Mesothelial cell of epicardium (in vitro differentiated cells): ENCODE measurements at places on chromosomes 2 and 18. TPM values are rescaled to one million over a fixed set of nuclear protein-coding genes. Genes with fewer than 3 reads are reported as not detected.

Gene EPB41L3
- total RNA-seq, result 59.9 to 61.9 TPM (median 60.6 TPM) in 3 replicates

Gene OR6B2
- total RNA-seq, result not detected in 3 replicates

Gene PLCD4
- total RNA-seq, result 1.0 to 1.5 TPM (median 1.3 TPM) in 3 replicates

Gene ABI2
- 118 to 131 TPM (median 121 TPM) in 3 replicates for total RNA-seq

Gene STAT4
- total RNA-seq, result 1.9 to 2.9 TPM (median 2.4 TPM) in 3 replicates

Gene CHPF
- 78.1 to 81.0 TPM (median 78.5 TPM) in 3 replicates for total RNA-seq

Gene TMEM163
- 0.29 to 0.47 TPM in 2 of 3 replicates, not detected in the other for total RNA-seq

- peaks cover 35% of the 10 kb centered on the region for H3K4me1 ChIP-seq
- no peak overlapping the region for H3K4me3 ChIP-seq
- no peaks in the 10 kb centered on the region for H3K27me3 ChIP-seq
- no peaks in the 10 kb centered on the region for H3K36me3 ChIP-seq
Measured at GRCh38 chr2:101732199-101732598, 34.7 kb downstream of the MAP4K4 start.

- no peak overlapping the region for H3K4me3 ChIP-seq
- no peaks in the 10 kb centered on the region for H3K36me3 ChIP-seq
Measured at GRCh38 chr2:163658556-163658955, 77.3 kb downstream of the FIGN start.

DNA sequence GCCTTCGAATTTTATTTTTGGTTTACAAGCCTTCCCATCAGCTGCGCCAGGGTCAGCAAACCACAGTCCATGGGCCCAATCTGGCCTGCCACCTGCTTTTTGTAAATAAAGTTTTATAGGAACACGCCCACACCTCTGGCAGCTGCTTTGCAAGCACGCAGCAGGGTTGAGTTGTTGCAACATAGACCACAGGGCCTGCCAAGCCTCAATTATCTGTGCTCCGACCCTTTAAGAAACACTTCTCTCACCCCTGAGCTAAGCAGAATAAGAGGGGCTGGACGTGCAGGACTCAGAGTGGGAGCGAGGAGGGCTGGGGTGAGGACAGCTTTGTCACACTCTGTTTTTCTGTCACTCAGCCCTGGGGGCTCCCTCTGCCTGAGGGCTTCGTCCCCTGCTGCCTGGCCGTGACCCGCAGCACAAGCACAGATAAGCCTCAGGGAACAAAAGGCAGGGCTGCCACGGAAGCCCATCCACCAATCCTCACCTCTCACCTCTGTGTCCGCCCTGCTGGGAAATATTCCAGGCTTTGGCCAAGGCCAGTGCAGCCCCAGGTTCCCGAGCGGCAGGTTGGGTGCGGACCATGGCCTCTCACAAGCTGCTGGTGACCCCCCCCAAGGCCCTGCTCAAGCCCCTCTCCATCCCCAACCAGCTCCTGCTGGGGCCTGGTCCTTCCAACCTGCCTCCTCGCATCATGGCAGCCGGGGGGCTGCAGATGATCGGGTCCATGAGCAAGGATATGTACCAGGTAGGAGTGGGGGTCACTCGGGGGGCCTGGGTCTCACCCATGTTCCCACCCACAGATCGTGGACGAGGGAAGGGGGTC lies at the start of gene AGXT:
Gene AGXT, plus strand, starts transcription at position 539 of the 823 bp plus-strand sequence. Its CDS starts 42 bp downstream, at position 581.
- DNase-seq, result no peak
- H3K27me3 ChIP-seq, result peaks cover 16% of the 10 kb centered on the region
- no peaks in the 10 kb centered on the region for H3K36me3 ChIP-seq
- no peaks in the 10 kb centered on the region for H3K4me1 ChIP-seq

- no peak overlapping the region for H3K4me3 ChIP-seq
- no peak overlapping the region for H3K27ac ChIP-seq
- no peaks in the 10 kb centered on the region for H3K36me3 ChIP-seq
Measured at GRCh38 chr2:19750136-19750535, 151.6 kb downstream of the TTC32 start.

- no peak overlapping the region for H3K4me3 ChIP-seq
- peaks cover 2% of the 10 kb centered on the region for H3K27me3 ChIP-seq
- no peak for DNase-seq
- H3K4me1 ChIP-seq, result peaks cover 12% of the 10 kb centered on the region
- no peak overlapping the region for H3K27ac ChIP-seq
- H3K36me3 ChIP-seq, result no peaks in the 10 kb centered on the region
Measured at GRCh38 chr2:109339519-109339966, 210.5 kb downstream of the SH3RF3 start.

- H3K36me3 ChIP-seq, result peaks cover 7% of the 10 kb centered on the region
- H3K4me1 ChIP-seq, result peaks cover 14% of the 10 kb centered on the region
- H3K27me3 ChIP-seq, result no peaks in the 10 kb centered on the region
- no peak overlapping the region for H3K4me3 ChIP-seq
- H3K27ac ChIP-seq, result no peak overlapping the region
Measured at GRCh38 chr2:158412206-158412605, 44.3 kb downstream of the CCDC148 start.

- peaks cover 61% of the 10 kb centered on the region for H3K4me1 ChIP-seq
- DNase-seq, result no peak
- peaks cover 10% of the 10 kb centered on the region for H3K27me3 ChIP-seq
- H3K27ac ChIP-seq, result no peak overlapping the region
- H3K4me3 ChIP-seq, result no peak overlapping the region
Measured at GRCh38 chr2:37872192-37872750, 52.8 kb upstream of the RMDN2 start.

DNA sequence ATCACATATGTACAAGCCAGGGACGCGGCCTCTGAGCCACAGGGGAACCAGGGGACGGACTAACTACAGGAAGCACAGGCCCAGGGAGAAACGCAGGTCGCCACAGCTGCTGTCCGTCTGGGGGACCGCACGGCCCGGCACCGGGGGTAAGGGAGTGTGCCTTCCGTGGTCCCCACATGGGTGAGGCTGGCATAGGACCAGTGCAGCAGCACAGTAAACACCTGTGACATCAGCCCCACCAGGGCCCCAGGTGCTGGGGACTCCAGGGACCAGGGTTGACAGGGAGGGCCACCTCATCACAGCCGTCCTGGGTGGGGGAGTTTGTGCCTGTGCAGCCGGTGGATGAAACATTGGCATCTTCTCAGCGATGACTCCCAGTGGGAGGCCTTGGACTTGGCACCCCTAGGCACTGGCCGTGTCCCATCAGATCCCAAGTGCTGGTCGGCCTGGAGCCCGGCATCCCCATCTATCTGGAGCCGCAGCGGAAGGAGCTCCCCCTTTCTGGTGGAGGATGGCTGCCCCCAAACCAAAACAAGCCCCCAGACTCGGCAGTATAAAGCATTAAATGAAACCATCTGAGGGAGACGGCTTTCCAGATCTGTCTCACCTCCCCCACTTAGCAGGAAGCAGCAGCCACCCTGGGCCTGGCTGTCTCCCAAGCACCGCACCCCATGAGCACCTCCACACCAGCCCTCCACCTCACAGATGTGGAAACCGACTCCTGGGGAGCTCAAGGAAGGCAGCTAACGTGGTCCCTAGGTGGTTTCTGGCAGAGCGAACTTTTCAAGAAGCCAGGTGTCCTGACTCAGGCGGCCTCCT lies 22.5 kb downstream of the AQP12A start:
- no peaks in the 10 kb centered on the region for H3K27me3 ChIP-seq
- no peak overlapping the region for H3K4me3 ChIP-seq
- no peak for DNase-seq
- H3K36me3 ChIP-seq, result no peaks in the 10 kb centered on the region

- no peak overlapping the region for H3K4me3 ChIP-seq
- no peaks in the 10 kb centered on the region for H3K27me3 ChIP-seq
- H3K4me1 ChIP-seq, result no peaks in the 10 kb centered on the region
- no peak overlapping the region for H3K27ac ChIP-seq
- peaks cover 12% of the 10 kb centered on the region for H3K36me3 ChIP-seq
- no peak for DNase-seq
Measured at GRCh38 chr2:65901756-65902155, 469.4 kb upstream of the SPRED2 start.

DNA sequence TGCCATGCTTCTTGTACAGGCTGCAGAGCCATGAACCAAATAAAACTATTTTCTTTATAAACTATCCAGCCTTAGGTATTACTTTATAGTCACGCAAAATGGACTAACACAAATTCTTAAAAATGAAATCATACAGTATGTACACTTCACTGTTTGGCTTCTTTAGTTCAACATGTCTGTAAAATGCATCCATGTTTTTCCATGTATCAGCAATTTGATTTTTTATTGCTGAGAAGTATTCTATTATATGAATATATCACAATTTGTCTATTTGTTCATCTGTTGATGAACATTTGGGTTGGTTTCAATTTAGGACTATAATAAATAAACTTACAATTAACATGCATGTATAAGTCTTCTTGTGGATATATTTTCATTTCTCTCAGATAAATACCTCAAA lies 182.1 kb downstream of the SCG2 start:
- H3K27ac ChIP-seq, result no peak overlapping the region
- H3K36me3 ChIP-seq, result no peaks in the 10 kb centered on the region
- no peak for DNase-seq
- peaks cover 2% of the 10 kb centered on the region for H3K4me1 ChIP-seq

- no peaks in the 10 kb centered on the region for H3K27me3 ChIP-seq
- H3K4me1 ChIP-seq, result peaks cover 32% of the 10 kb centered on the region
- no peak for DNase-seq
- peaks cover 18% of the 10 kb centered on the region for H3K36me3 ChIP-seq
- no peak overlapping the region for H3K27ac ChIP-seq
Measured at GRCh38 chr2:168692132-168692744, 110.2 kb upstream of the NOSTRIN start.
